Esophagus muscularis mucosa (tissue), 4 donors: ENCODE measurements at places on chromosomes 5 and 9. TPM values are rescaled to one million over a fixed set of nuclear protein-coding genes. Genes with fewer than 3 reads are reported as not detected.

DNA sequence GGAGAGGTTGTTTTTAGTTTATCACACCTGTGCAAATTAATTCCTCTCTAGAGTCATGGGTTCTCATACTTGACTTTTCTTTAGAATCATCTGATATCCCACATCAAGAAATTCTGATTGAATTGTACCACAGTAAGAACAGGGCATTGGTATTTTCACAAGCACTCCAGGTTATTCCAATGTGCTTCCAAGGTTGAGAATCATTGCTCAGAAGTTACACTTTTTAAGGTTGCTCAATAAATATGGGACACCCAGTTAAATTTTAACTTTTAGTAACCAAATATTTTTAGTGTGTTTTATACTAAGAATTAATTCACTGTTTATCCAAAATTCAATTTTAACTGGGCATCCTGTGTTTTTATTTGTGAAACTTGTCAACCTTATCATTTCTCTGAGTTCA, 2.5 kb upstream of the RNF180 start:
- H3K4me1 ChIP-seq, result peaks cover 24% of the 10 kb centered on the region
- no peak overlapping the region for H3K4me3 ChIP-seq
- DNase-seq, result no peak
- no peaks in the 10 kb centered on the region for H3K27me3 ChIP-seq
- no peaks in the 10 kb centered on the region for H3K36me3 ChIP-seq

- peaks cover 23% of the 10 kb centered on the region for H3K36me3 ChIP-seq
- peaks cover 9% of the 10 kb centered on the region for H3K4me1 ChIP-seq
- no peaks in the 10 kb centered on the region for H3K27me3 ChIP-seq
- DNase-seq, result no peak
- H3K4me3 ChIP-seq, result no peak overlapping the region
These were observed 131.2 kb downstream of the WNK2 start for GRCh38 chr9:93315118-93315517.

GRCh38 chr9:98427491-98427890, 172.0 kb upstream of the TBC1D2 start:
- H3K27me3 ChIP-seq, result no peaks in the 10 kb centered on the region
- no peak overlapping the region for H3K27ac ChIP-seq
- DNase-seq, result no peak
- no peaks in the 10 kb centered on the region for H3K36me3 ChIP-seq
- peaks cover 6% of the 10 kb centered on the region for H3K4me1 ChIP-seq

GRCh38 chr9:106799152-106799551, 63.8 kb upstream of the ZNF462 start:
- H3K36me3 ChIP-seq, result no peaks in the 10 kb centered on the region
- H3K27me3 ChIP-seq, result no peaks in the 10 kb centered on the region
- H3K27ac ChIP-seq, result peak overlapping the region; percentile 18
- H3K4me1 ChIP-seq, result peaks cover 10% of the 10 kb centered on the region

DNA sequence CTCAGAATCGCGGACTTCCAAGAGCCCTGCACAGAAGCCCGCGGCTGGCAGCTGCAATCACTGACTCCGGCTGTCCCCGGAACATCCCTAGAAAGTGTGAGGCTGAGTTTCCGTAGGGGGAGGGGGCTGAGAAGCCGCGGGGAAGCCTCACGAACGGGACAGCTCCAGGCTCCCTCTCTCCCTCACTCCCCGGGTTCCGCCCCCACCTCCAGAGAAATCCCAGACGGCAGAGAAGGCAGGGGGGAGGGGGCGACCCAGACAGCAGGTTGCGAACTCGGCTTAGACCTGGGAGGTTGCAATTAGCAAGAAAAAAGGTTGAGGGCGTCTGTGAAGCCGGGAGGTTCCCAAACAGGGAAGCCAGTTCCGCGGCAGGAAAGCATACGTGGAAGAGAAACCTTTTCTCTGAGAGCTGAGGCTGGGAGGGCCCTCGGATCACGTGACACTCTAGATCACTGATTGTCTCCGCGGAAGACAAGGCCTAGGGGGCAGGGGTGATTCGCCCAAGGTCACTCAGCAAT, 73.8 kb upstream of the CPLX2 start:
- H3K27ac ChIP-seq, result no peak overlapping the region
- peaks cover 17% of the 10 kb centered on the region for H3K4me1 ChIP-seq
- no peak for DNase-seq
- H3K27me3 ChIP-seq, result peaks cover 97% of the 10 kb centered on the region
- peak overlapping the region; percentile 27 for H3K4me3 ChIP-seq

DNA sequence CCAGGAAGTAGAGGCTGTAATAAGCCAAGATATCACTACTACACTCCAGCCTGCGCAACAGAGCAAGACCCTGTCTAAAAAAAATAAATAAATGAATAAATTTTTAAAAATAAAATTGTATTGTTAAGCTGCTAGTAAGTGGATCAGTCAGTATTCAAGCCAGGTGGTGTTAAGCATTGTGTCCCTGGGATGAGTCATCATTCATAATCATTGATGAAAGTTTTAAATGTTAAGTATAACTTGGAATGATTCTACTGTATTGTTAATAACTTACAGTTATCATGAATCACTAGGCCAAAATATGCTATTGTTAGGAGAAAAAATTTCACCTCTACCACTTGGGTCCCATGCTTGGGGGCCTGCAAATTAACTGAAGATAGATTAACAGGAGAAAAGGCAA, 38.2 kb downstream of the MED10 start:
- H3K4me1 ChIP-seq, result no peaks in the 10 kb centered on the region
- no peak for DNase-seq
- no peak overlapping the region for H3K4me3 ChIP-seq
- no peak overlapping the region for H3K27ac ChIP-seq
- H3K27me3 ChIP-seq, result no peaks in the 10 kb centered on the region
- peaks cover 3% of the 10 kb centered on the region for H3K36me3 ChIP-seq

DNA sequence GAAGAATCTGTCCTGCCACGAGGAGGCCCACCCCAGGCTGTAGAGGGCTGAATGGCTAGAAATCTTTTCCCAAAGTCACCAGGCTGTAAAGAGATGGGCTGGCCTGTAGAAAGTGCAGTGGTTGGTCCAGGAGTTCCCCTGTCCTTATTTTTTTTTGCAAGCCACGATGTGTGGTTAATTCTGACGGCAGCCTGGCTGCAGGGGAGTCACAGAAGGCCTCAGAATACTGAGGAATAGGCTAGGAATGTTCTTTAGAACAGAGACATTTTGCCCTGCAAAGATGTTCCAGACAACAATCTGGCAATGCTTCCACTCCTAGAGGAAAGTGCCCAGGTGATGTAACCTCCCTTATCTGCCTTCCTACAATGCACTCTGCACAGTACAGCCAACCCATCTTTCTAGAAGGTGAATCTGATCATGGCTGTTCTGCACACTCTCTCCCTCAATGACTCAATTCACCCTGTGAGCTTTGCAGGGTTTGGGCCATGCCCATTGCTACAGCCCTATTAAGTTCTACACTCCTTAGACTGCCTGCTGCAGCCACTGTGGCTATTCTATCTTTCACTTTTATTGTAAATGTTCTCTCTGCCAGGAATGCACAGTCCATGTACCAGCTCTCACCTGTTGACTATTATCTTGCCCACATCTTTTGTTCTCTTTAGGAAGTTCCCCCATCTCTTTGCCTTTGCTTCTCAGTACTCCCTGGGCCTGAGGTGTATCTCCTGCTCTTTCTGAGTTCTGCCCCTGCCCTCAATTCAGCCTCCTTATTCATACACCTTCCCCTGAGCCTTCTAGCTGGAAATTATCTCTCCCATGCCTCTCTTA, 377.8 kb upstream of the CLINT1 start:
- DNase-seq, result peak; percentile 74
- no peak overlapping the region for H3K4me3 ChIP-seq
- no peaks in the 10 kb centered on the region for H3K27me3 ChIP-seq
- no peaks in the 10 kb centered on the region for H3K36me3 ChIP-seq
- H3K27ac ChIP-seq, result no peak overlapping the region

- no peaks in the 10 kb centered on the region for H3K27me3 ChIP-seq
- DNase-seq, result no peak
These were observed 1.2 kb downstream of the CARD6 start for GRCh38 chr5:40842351-40842750.

Gene AP3B1
- total RNA-seq, result 31.2 TPM

Gene PTCH1
- total RNA-seq, result 15.1 TPM

Gene PCDHGC4
- total RNA-seq, result 1.5 TPM
